ENCODE measurements at places on chromosomes 2 and 18.

DNA sequence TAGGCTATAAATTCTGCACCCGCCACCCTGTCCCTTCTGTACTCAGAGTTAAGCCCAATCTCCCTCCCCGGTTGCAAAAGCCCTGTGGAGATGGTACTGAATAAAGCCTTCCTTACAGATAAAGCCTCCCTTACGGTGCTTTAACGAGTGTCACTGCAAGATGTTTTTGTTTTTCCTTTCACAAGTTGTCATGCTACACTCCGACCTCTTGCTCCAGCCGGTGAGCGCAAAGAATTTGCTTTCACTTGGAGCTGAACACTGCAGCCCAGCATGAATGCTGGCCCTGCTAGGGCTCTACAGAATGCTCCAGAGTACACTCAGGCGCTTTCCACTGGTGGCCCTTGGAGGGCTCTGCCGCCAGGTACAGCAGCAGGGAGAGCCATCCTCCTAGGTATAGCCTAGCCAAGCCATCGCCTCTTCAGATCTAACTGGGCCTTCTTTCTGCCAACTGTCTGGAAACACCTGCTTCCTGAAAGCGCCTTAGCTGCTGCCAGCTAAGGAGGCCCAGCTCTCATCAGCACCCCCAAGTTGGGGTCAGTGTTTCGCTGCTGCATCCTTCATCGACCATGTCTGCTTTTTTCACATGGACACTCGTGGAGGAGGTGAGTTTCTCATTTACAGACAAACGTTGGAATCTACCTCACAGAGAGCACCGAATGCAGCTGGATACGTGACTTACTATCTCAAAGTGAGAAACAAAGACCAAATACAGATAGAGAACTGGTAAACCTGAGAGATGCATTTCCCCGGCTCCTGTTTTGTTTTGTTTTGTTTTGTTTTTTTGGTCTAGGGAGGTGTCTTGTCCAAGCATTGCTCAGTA lies 13.4 kb upstream of the CREG2 start:
- DNase-seq = no peak

DNA sequence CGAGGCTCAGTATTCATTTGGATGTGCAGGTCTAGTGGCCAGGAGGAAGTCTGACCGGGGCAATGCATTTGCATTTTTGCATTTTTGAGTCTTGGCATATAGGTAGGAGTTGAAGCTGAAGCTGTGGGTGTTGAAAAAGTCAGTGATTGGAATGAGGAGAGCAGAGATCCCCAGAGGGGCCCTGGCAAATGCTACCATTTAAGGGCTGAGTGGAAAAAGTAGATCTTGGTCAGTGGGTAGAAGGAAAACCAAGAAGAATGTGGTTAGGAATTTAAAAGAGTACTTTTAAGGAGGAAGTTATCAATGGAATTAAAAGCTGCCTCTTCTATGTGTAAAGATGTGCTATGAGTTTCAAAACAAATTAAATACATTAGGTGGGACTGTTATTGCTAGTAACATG lies 143.0 kb downstream of the ZEB2 start:
- no peak for DNase-seq

GRCh38 chr18:58556331-58557007 lies 72.4 kb downstream of the ALPK2 start:
- DNase-seq = no peak

- no peak for DNase-seq
Measured at GRCh38 chr2:23419171-23420090, 34.5 kb downstream of the KLHL29 start.
